Common myeloid progenitor, CD34-positive (primary cell): ENCODE measurements at places on chromosomes 7 and 10.

DNA sequence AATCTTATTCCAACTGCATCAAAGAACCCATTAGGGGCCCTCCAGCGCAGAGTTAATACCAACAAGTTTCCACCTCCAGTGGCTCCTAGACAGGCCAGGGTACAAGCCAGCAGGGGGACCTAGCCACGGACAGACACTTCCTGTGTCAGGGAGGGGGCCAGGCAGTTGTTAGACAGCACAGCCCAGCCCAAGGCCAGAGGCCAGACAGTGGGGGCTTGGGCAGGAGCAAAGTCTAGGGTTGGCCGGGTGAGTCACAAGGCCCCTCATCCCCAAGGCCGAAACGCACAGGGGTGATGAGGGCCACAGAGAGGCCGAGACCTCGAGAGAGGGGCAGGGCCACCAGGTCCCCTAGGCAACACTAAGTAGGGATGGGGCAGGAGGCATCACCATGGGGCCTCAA lies 19.3 kb upstream of the OPTN start:
- no peak for DNase-seq

- no peak for DNase-seq
Measured at GRCh38 chr7:117808341-117808757, 64.9 kb downstream of the CTTNBP2 start.

DNA sequence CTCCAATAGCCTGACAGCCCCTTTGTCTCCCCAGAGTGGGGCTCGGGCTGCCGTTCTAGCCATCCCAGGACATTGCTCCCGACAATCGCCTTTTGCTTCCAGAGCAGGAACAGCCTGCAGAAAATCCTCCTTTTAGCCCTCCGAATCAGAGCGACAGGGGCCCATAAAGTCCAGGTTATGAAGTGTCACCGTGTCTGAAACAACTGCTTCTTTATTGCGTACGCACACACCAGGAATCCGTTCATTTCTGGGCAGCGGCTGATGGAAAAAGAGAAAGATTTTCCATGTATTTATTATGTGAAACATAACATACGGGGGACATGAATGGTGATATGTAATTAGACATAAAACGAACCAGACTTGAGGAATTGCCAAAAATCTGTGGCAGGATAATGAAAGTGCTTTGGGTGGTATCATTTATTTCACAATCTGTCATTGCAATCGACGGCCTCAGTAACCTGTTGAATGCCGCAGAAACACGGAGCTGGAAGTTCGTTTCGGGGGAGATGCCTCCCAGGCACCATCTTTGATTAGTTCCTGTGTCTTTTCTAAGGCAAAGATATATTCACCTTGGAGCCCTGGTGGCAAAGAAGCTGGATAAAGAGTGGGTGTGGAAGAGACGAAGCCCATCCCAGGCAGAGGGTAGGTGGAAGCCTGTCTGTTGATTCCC lies 48.1 kb downstream of the FAM241B start:
- DNase-seq = no peak

GRCh38 chr7:100687751-100688300 lies 6.2 kb downstream of the GIGYF1 start:
- no peak for DNase-seq

GRCh38 chr10:103395754-103396066 lies 565 bp downstream of the ATP5MK start:
- no peak for DNase-seq

DNA sequence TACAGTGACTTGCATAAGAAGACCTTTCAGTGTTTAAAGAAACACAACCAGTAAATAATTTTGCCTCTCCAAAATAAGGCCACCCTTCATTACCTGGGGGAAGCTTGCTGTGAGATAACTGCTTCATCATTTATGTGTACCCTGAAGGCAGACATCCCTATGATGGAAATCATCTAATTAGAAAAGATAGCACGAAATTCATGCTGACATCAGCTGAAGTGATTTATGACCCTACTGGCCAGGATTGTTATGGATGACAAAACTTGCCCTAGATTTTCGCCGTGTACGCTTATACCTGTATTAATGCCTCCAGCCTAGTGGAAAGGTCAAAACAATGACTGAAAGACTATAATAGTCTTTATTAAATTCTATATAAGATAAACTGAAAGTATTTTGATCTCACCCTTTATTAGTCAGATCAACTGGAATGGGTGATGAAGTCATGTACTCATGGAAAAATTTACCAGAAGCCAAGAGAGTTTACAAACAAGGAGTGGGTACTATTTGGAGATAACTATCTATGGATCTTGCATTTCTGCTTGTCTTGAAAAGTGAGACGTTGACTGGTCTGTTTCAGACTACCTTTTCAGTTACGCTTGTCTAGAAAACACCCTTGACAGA lies 114.2 kb downstream of the PPP1R3A start:
- no peak for DNase-seq

DNA sequence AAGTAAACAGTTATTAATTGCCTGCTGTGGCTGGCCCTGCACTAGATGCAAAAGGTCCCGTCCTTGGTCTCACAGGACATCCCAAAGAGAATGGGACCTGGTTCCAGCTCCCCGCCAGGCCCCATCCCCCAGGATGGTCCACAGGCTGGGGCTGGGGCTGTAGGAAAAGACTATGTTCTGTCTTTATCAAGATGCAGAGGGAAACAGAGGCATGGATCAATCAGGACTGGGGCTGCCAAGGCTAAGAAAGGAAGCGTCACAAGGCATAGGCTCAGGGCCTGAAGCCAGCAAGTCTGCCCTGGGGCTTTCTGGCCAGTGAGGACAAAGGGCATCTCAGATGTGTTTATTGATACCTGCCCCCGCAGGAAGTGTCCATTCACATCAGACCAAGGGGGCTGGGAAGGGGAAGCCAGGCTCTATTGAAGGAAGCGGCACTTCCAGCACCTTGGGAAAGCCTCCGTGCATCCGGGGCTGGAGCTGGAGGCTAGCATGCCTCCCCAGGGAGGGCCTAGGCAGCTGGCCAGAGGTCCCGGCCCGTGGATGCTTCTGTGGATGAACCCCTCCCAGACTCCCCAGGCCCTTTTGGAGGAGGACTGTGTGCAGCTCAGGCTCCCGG lies 5.8 kb downstream of the VSIR start:
- no peak for DNase-seq

DNA sequence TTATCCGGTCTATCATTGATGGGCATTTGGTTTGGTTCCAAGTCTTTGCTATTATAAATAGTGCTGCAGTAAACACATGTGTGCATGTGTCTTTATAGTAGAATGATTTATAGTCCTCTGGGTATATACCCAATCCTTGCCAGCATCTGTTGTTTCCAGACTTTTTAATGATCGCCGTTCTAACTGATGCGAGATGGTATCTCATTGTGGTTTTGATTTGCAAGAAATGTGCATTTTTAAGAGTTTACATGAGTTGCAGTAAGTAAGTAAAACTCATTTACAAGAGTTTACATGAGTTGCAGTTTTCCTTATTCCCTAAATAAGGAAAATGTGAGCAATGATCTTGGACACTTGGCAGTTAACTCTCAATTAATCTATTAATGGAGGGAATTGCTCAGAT lies 312.1 kb downstream of the LHFPL3 start:
- no peak for DNase-seq

DNA sequence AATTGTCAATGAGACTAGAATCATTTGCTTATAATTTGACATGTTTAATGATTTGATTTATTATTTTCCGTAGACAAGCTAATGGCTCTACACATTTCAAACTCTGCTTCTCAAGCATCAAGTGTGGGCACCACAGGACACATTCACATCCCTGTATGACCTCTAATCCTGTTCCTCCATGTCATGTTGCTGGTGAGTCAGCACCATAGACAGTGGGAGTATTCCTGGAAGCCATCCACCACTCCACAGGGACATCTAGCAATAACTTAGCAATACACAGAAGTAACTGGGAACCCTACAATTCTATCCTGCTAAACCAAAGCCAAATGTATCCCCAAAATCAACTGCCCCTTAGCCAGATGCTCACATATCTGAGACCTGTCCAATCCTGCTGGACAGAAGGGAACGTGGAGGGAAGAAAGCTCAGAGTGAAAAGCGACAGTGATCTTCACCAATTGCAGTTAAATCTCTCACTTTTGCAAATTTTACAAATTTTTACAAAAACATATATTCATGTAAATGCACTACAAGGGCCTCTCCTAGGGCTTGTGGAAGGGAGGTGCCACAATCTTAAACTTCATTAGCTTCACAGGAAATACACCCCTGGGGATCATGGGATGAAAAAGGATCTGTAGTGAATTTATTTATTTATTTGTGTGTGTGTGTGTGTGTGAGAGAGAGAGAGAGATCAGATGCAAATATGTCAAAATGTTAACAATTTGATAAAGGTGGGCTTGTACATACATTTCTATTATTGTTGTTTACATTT lies 126.5 kb downstream of the GFRA1 start:
- no peak for DNase-seq

DNA sequence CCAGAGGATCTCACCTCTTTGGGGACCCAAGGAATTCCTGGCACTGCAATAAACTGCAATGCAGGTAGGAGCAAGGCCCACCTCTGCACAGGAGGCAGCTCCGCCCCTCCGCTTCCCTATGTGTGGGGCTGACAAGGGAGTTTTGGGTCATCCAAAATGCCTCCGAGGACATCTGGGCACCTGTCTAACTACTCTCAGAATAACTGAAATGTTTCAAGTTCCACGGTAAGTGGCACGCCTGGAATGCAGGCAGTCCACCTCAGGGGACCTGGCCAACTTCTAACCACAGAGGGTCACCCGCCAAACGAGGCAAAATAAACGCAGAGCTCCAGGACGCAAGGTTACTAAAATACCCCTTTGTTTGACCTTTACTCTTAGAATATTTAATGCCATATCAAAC lies 102.5 kb downstream of the FGFR2 start:
- no peak for DNase-seq
